Stimulated activated CD4-positive, alpha-beta T cell treated with anti-CD3 and anti-CD28 coated beads, Interleukin-2, amount 100 ng/mL, for 48 hours (primary cell): ENCODE measurements at places on chromosomes 11 and 22.
A peak's percentile ranks its signal among the peaks of the same experiment; 100 is the strongest.

DNA sequence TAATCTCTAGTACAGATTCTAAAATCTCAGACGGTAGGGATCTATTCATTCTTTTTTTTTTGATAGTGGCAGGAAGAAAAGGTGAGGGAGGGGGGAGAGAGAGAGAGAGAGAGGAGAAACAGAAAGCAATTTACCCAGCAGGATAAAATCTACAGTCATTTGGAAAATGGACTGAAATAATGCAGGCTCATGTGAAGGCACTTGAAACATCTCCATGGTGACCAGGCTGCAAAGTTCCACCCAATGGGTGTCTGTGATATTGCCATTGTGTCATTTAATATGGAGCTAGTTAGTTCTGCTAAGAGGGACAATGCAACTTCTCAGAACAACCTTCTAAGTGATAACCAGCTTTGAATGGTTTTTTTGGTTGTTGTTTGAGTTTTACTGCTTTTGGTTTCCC is 165.2 kb upstream of the RAG2 start:
- DNase-seq, result no peak

DNA sequence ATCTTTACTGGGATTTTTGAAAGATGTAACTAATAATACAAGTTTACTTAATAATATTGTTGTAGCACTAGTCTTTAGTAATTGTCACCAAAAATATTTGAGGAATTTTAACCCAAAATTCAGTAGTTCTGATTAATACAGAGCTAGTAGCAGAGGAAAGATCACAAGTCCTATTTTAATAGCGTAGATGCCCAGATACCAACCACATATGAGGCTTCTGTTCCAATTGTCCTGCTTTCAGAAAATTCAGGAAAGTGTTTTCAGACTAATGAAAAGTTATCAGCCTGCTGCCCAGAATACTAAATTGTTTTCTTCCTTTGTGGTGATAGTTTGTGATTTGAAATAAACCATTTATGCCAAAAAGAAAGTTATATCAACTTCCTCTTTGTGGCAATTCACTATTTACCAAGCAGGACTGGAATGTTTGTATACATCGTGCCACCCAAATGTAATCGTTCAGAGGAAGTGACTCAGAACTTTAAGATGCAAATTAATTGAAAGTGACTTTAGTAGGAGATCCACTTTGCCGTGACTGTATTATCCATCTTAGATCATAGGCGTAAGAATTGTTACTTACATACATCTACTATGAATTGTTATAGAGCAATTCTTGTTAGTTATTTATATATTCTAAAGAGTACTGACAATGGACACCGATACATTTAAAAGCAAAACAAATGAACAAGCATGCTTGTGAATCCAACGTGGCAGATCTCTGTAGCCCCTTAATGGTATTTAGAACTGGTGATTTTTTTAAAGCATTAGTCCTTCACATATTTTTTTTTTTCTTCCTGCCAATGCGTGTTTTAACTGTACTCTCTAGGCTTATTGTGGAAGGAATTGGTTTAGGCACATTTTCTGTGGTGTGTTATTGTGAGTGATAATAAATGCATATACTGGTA is 231.0 kb downstream of the DDX10 start:
- DNase-seq, result no peak

GRCh38 chr22:33599596-33599995 is 320.7 kb downstream of the LARGE1 start:
- no peak for DNase-seq

DNA sequence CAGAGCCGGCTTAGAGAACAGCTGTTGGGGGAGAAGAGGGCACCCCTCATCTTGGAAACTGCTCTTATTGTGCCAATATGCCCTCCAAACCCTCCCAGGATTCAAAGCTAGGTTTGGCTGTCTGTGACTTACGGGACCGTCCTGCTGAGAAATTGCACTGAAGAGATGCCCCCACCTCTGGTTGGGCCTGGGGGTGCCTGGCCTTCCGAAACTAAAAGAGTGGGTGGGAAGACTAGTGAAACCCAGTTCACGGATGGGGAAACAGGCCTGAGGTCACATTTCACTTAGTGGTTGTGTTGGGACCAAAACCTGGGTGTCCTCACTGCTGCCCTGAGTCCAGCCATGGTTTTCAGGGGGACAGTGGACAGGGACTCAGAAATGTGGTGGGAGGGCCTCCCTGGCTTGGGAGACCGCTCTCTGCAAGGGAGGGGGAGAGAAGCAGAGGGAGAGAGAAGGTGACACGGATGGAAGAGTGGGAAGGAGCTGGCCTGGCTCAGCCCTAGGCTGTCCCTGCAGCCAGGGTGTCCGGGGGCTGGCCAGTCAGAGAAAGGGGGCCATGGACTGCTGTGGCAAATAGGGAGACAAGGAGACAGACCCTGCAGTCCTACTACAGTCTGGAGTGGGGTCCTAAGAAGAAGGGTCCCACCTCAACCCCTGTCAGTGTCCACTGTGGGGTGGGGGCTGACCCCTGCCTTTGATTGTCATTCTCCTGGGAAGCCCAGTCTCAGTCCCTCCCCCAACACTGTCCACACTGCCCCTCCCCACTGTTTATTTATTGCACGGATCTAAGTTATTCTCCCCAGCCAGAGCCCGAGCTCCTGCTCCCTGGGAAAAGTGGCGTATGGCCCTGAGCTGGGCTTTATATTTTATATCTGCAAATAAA is 13.6 kb downstream of the MAFF start:
- DNase-seq, result no peak

DNA sequence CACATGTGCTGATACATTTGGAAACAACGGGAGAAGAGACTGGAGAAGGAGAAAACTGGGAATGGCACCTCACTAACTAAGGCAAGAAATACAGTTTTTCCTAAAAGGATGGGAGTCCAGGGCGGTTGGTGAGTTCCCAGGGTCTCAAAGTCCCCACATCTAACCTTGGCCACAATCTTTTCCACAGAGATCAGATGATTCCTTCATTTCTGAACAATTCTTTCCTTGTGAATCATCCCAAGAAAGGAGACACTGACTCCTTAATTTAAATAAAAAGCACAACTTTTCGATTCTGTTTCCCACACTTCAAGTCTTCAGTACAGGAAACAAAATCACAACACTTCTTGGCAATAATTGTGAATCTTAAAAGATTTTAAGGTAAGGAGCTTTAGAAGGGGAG is 384.7 kb downstream of the DCDC1 start:
- no peak for DNase-seq

GRCh38 chr11:92580908-92581307 is 356.3 kb downstream of the FAT3 start:
- DNase-seq, result no peak

DNA sequence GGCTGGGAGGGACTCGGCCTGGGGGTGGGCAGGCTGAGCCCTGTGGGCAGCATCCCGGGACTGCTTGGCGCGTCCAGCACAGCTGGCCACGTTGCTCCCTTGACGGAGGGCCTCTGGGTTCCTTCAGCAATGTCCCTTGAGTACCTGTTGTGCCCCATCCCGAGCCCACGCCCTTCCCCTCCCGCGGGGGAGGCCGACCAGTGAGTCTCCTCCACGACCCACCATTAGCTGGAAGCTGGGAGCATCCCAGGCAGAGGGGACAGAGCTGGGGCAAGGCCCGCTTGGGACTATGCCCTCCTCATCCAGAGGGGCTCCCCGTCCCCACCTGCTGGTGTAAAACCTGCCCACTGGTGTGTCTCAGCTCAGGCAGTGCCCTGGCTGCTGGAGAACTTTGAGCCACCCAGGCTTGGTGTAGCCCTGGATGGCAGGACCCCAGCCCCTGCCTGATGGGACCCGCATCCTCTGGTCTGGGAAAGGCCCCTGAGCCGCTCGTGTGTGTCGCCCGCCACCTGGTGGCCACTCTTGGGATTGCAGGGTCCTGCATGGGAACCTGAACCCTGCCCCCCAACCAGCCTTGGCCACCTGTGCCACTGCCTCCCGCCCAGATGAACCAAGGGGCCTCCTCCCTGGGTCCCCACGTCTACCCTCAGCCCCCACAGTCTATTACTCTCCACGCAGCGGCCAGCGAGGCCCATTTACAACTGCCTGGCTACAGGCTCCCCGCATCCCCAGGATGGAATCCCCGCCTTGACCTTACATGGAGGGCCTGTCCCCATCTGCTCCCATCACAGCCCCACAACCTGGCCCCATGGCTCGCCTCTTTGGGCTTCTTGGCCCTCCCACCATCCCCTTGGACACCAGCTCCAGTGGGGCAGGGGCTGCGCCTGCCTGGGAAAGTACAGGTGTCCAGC is 16.6 kb upstream of the ARHGAP8 start:
- DNase-seq, result peak; percentile 90

GRCh38 chr11:11374358-11375148 is 21.5 kb upstream of the CSNK2A3 start:
- no peak for DNase-seq

GRCh38 chr11:59558270-59558643 is 46.9 kb downstream of the OR4D9 start:
- DNase-seq, result no peak

DNA sequence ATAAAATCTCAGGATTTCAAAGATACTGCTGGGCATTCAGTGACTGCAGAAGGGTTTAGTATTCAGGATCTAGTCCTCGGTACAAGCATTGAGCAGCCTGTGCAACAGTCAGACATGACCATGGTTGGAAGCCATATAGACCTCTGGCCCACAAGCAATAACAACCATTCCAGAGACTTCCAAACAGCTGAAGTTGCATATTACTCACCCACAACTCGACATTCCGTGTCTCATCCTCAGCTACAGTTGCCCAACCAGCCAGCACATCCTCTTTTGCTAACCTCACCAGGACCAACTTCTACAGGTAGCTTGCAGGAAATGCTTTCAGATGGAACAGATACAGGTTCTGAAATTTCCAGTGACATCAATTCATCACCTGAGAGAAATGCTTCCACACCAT is 156.8 kb downstream of the C11orf91 start:
- no peak for DNase-seq

DNA sequence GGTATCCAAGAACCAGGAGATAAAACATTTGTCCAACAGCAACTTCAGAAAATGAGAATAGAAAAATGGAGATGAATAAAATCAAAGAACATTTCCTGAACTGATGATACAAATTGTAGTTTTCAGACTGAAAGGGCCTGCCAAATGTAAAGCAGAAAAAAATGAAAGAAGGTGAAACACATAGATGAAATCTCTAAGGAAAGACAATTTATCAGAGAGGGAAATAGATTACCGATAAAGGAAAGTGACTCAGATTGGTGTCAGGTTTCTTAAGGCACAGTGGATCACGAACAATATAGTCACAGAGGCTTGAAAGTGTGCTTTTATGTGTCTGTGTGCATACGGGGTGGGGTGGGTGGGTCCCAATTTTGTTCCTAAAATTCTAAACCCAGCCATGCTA is 4.1 kb upstream of the STT3A start:
- no peak for DNase-seq

GRCh38 chr11:32792948-32793475 is 1.4 kb downstream of the CCDC73 start:
- DNase-seq, result peak; percentile 75

DNA sequence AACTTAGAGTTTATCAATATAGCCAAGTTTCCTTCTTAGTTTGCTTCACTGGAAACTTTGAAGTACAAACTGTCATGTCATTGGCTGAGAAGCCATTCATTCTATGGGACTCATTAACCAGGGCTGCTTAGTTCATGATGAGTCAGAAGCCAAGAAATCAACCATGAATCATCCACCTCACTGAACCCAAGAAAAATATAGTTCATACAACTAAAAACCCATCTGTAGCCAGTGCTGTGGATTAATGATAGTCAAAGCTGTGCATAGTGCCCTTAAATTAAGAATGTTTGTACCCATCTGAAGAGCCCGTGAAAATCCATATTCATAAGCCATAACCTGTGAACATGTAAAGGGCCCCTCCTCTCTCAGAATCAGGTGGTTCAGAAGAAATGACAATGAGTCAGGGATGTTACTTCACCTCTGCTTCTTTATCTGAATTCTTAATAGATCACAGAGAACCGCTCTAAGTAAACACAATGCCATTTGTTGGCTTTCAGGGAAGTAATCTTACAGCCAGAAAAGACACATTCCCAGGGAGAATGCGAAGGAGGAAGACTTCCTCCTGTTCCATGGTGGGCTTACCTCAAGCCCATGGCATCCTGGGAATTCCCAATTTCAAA is 25.4 kb downstream of the MMP20 start:
- no peak for DNase-seq

DNA sequence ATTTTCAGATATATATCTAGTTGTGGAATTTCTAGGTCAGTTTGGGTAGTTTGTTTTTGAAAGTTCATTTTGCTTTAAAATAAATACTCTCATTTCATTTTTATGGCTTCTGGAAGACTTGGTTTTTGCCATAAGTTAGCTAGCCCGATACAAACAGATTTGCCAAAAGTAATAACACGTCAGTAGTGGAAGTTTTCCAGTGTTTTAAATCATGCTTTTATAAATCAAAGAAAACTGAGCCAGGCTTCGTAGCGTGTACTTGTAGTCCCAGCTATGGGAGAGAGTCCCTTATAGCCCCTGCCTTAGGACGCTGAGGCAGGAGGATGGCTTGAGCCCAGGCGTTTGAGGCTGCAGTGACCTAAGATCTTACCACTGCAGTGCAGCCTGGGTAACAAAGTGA is 21.7 kb upstream of the MICALL1 start:
- DNase-seq, result no peak

DNA sequence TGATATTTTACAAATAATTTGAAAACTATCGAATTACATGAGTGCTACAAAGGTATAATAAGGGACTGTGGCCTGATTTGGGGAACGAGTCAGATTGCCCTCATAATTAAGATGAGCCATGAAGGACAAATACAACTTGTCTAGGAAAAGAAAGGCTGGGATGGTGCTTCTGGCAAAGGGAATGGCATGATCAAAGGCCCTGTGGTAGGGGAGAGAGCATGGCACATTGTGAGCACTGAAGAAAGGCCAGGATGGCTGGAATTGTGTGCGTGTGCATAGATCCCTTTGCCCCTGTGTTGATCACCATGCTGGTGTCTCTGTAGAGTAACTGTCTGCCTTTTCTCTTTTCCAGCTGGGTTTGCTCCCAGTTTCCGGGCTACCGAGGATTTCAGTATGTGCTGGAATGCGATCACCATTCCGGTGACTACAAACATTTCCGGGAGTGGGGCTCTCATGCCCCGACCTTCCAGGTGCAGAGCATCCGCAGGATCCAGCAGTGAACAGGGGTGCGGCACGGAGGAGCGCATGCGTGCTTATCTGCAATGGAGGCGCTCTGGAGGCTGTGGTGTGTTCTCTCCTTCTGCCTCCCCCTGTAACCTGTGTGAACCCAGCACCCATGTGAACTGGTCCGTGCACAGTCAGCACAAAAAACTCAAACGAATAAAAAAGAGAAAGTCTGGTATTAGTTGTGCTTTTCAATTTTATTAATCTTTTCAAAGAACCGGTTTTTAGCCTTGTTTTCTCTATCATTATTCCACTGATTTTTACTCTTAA is 8.4 kb downstream of the CRYBA4 start:
- no peak for DNase-seq

- no peak for DNase-seq
Measured at GRCh38 chr22:28808716-28809355, 8.5 kb upstream of the XBP1 start.

- no peak for DNase-seq
Measured at GRCh38 chr22:27419473-27419872, 382.1 kb downstream of the MN1 start.

GRCh38 chr22:44045145-44045544 is 21.0 kb downstream of the PARVB start:
- no peak for DNase-seq

GRCh38 chr11:15941206-15941770 is 415.1 kb downstream of the SOX6 start:
- DNase-seq, result peak; percentile 41

GRCh38 chr11:101390539-101390938 is 193.3 kb downstream of the TRPC6 start:
- no peak for DNase-seq
